ENCODE measurements at places on chromosomes 5 and 9. TPM values are rescaled to one million over a fixed set of nuclear protein-coding genes. Genes with fewer than 3 reads are reported as not detected.

GRCh38 chr9:87714819-87715218, 11.1 kb upstream of the CTSL start:
- no peaks in the 10 kb centered on the region for H3K36me3 ChIP-seq
- H3K4me3 ChIP-seq, result no peak overlapping the region
- peaks cover 4% of the 10 kb centered on the region for H3K4me1 ChIP-seq
- H3K27ac ChIP-seq, result peak overlapping the region; percentile 42
- DNase-seq, result no peak

DNA sequence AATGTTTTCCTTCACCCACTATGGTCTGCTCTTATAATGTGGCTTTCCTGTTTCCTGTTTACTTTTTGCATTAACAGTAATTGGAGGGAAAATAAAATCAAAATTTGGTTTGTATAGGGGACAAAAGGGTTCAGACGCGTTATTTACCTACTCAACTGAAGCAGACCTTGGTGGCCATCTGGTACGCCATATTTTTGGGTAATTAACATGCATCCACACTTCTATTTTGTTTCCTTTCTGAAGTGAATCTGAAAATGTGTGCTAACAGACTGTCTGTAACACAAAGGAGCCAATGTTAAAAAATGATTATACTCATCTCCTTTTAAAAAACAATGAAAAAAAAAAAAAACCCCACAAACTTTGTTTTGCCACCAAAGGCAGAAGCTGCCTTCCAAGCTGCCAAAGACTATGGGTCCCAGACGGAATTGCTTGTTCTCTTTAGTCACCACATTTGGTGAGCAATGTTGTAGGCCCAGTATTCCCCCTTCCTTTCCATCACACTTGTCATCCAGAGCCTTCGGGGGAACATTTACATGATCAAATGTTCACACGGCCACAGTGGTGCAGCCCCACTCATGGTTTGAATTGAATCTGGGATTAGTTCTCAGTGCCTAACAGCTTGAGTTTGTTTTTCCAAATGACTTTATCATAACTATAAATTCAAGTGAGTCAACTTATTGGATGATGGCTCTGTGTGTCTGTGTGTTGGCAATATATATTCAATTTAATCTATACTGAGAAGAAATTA, 323.7 kb upstream of the CD180 start:
- no peak for DNase-seq
- H3K4me3 ChIP-seq, result no peak overlapping the region
- no peak overlapping the region for H3K27ac ChIP-seq
- H3K4me1 ChIP-seq, result peaks cover 4% of the 10 kb centered on the region
- H3K36me3 ChIP-seq, result no peaks in the 10 kb centered on the region

- DNase-seq, result no peak
- H3K4me3 ChIP-seq, result no peak overlapping the region
- H3K27ac ChIP-seq, result no peak overlapping the region
- no peaks in the 10 kb centered on the region for H3K36me3 ChIP-seq
- H3K27me3 ChIP-seq, result no peaks in the 10 kb centered on the region
Measured at GRCh38 chr5:80761966-80762365, 107.2 kb upstream of the DHFR start.

- no peak overlapping the region for H3K27ac ChIP-seq
- DNase-seq, result no peak
- H3K27me3 ChIP-seq, result peaks cover 37% of the 10 kb centered on the region
- no peaks in the 10 kb centered on the region for H3K36me3 ChIP-seq
- H3K4me1 ChIP-seq, result peaks cover 28% of the 10 kb centered on the region
- no peak overlapping the region for H3K4me3 ChIP-seq
Measured at GRCh38 chr5:88677376-88677895, 205.5 kb downstream of the MEF2C start.

DNA sequence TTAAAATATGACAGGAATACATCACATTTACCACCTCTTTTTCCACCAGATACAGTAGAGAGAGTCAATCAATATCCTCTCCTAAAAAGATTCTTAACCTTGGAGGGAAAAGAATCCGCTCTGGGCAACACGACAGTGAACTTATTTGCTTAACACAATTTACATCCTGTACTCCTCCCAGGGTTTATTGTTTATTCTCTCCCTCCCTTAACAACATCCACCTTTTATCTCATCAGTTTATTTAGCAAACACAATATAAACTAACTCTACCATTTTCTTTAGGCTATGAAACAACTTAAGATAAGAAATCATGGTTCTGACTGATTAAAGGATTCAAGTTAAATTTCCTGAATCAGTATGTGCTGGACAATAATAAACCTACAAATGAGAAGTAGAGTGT, 50.9 kb downstream of the CERT1 start:
- H3K27me3 ChIP-seq, result no peaks in the 10 kb centered on the region
- H3K4me1 ChIP-seq, result peaks cover 3% of the 10 kb centered on the region
- H3K4me3 ChIP-seq, result no peak overlapping the region
- H3K27ac ChIP-seq, result no peak overlapping the region
- no peak for DNase-seq
- H3K36me3 ChIP-seq, result no peaks in the 10 kb centered on the region

DNA sequence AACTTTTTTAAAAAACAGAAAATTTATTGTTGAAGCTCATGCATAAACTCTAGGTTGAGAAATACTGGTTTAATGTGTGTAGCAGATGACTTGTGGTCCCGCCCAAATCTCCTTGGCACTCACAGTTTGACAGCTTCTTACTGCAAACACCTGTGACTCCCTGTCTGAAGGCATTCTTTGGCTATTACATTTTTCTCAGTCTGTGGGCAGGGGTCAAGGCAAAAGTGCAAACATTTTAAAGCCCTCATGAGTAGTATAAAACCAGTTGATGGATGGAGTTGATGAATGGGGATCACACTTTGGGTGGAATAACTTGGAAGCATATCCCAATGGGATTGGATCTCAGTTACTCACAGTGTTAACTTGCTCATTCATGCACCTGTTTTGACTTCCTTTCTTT, 1007.0 kb upstream of the NUDT12 start:
- H3K4me3 ChIP-seq, result no peak overlapping the region
- H3K4me1 ChIP-seq, result no peaks in the 10 kb centered on the region
- no peaks in the 10 kb centered on the region for H3K27me3 ChIP-seq
- no peak for DNase-seq
- H3K36me3 ChIP-seq, result no peaks in the 10 kb centered on the region

- no peak for DNase-seq
- H3K36me3 ChIP-seq, result no peaks in the 10 kb centered on the region
- no peaks in the 10 kb centered on the region for H3K27me3 ChIP-seq
- H3K4me3 ChIP-seq, result no peak overlapping the region
Measured at GRCh38 chr5:33513462-33514185, 72.9 kb downstream of the TARS1 start.

- no peaks in the 10 kb centered on the region for H3K4me1 ChIP-seq
- no peaks in the 10 kb centered on the region for H3K27me3 ChIP-seq
- H3K4me3 ChIP-seq, result no peak overlapping the region
- no peak overlapping the region for H3K27ac ChIP-seq
Measured at GRCh38 chr9:89586311-89586710, 18.5 kb upstream of the GADD45G start.

- no peak for DNase-seq
- H3K36me3 ChIP-seq, result no peaks in the 10 kb centered on the region
- no peak overlapping the region for H3K27ac ChIP-seq
- no peaks in the 10 kb centered on the region for H3K4me1 ChIP-seq
- H3K27me3 ChIP-seq, result no peaks in the 10 kb centered on the region
Measured at GRCh38 chr5:67333171-67333570, 136.6 kb upstream of the CD180 start.

- H3K36me3 ChIP-seq, result no peaks in the 10 kb centered on the region
- DNase-seq, result no peak
- H3K4me3 ChIP-seq, result no peak overlapping the region
- H3K4me1 ChIP-seq, result no peaks in the 10 kb centered on the region
- H3K27me3 ChIP-seq, result no peaks in the 10 kb centered on the region
Measured at GRCh38 chr9:134547161-134548100, 94.2 kb upstream of the COL5A1 start.

DNA sequence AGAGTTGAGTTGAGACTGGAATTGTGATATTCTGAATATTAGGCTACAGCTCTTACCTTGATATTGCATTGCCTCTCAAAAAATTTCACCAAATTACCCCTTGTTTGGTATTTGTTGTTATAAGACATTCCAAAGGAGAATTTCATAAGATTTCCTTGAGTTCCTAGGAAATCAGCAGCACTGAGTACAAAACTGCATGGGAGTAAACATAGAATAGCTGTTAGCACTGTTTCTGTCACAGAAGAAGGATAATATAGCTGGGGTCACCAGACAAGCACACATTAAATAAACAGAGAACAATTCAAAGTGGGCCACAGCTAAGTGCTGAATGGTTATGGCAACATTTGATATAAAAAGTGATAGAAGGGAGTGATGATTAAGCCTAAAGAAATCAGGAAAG, 724.3 kb downstream of the PRELID2 start:
- no peak overlapping the region for H3K4me3 ChIP-seq
- no peak for DNase-seq
- no peak overlapping the region for H3K27ac ChIP-seq
- H3K36me3 ChIP-seq, result no peaks in the 10 kb centered on the region
- no peaks in the 10 kb centered on the region for H3K4me1 ChIP-seq

Gene GDF9
- not detected for total RNA-seq

Gene MTREX
- total RNA-seq, result 43.8 TPM

Gene FLT4
- total RNA-seq, result 8.7 TPM

Gene ENTPD2
- 0.25 TPM for total RNA-seq
